ENCODE measurements at places on chromosomes 13 and 19. TPM values are rescaled to one million over a fixed set of nuclear protein-coding genes. Genes with fewer than 3 reads are reported as not detected.

ZNF667 gene
- total RNA-seq = 2.9 TPM

FXYD3 gene
- 318 TPM for total RNA-seq

PRR19 gene
- 2.6 TPM for total RNA-seq

S1PR5 gene
- 0.66 TPM for total RNA-seq

CDX2 gene
- 0.33 TPM for total RNA-seq

WASF3 gene
- total RNA-seq = 67.0 TPM

DNA sequence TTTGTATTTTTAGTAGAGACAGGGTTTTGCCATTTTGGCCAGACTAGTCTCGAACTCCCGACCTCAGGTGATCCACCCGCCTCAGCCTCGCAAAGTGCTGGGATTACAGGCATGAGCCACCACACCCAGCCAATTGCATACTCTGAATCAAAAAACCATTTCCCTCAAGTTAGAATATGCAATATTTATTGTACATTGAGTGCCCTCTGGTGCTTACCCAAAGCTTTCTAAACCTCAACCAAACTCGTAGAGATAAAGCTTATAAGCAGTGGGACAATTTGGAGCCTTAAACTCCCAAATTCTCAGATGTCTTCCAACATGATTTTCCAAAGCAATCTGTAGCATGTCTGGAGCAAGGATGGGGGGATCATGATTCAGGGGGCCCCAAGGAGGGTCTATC is 22.4 kb downstream of the RFXAP start:
- no peaks in the 10 kb centered on the region for H3K36me3 ChIP-seq
- no peak overlapping the region for H3K4me3 ChIP-seq
- H3K27ac ChIP-seq = no peak overlapping the region
- no peaks in the 10 kb centered on the region for H3K27me3 ChIP-seq
- no peak for DNase-seq

- H3K4me1 ChIP-seq = no peaks in the 10 kb centered on the region
- no peaks in the 10 kb centered on the region for H3K27me3 ChIP-seq
- H3K4me3 ChIP-seq = no peak overlapping the region
- no peak for DNase-seq
- no peaks in the 10 kb centered on the region for H3K36me3 ChIP-seq
Measured at GRCh38 chr13:111047326-111047725, 67.8 kb upstream of the ARHGEF7 start.

GRCh38 chr13:78603240-78603957 is at the start of gene POU4F1:
Gene POU4F1 (minus strand): TSS chr13:78603552. CDS start chr13:78603326, 226 bp downstream.
- no peak for DNase-seq
- H3K4me3 ChIP-seq = peak within 1 kb of the TSS; percentile 23
- H3K4me1 ChIP-seq = peaks cover 5% of the 10 kb centered on the region

- peaks cover 5% of the 10 kb centered on the region for H3K4me1 ChIP-seq
- H3K36me3 ChIP-seq = no peaks in the 10 kb centered on the region
- peaks cover 98% of the 10 kb centered on the region for H3K27me3 ChIP-seq
- no peak overlapping the region for H3K4me3 ChIP-seq
Measured at GRCh38 chr13:27976362-27977091, 7.4 kb upstream of the CDX2 start.

- H3K27me3 ChIP-seq = no peaks in the 10 kb centered on the region
- no peak overlapping the region for H3K27ac ChIP-seq
- DNase-seq = no peak
- H3K4me3 ChIP-seq = no peak overlapping the region
- no peaks in the 10 kb centered on the region for H3K36me3 ChIP-seq
- no peaks in the 10 kb centered on the region for H3K4me1 ChIP-seq
Measured at GRCh38 chr13:85725433-85725832, 73.8 kb downstream of the SLITRK6 start.

Data from breast epithelium (tissue), 4 donors.